HTR-8/SVneo (cell line): ENCODE measurements at places on chromosomes 1 and 21.

GRCh38 chr1:198156745-198157240, at the start of gene NEK7:
TSS of gene NEK7 (plus strand) at chr1:198156998. CDS start at chr1:198232581, 75,583 bp downstream.
- peak; percentile 79 for DNase-seq

GRCh38 chr1:11898086-11898785, 28.0 kb downstream of the KIAA2013 start:
- DNase-seq: no peak

DNA sequence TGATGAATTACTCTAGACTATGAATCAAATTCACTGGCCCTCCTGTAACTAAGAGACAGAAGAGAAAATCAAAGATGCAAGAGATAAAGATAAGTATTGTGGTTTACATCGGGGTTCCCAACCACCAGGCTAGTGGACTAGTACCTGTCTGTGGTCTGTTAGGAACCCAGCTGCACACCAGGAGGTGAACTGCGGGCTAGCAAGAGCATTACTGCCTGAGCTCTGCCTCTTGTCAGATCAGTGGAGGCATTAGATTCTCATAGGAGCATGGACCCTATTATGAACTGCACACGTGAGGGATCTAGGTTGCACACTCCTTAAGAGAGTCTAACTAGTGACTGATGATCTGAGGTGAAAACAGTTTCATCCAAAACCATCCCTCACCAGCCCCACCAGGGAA, 58.9 kb upstream of the DUSP10 start:
- no peak for DNase-seq

GRCh38 chr1:216332003-216332402, 91.2 kb downstream of the USH2A start:
- DNase-seq: no peak

- no peak for DNase-seq
Observed at GRCh38 chr1:76291737-76292136, 217.2 kb downstream of the ST6GALNAC3 start.

DNA sequence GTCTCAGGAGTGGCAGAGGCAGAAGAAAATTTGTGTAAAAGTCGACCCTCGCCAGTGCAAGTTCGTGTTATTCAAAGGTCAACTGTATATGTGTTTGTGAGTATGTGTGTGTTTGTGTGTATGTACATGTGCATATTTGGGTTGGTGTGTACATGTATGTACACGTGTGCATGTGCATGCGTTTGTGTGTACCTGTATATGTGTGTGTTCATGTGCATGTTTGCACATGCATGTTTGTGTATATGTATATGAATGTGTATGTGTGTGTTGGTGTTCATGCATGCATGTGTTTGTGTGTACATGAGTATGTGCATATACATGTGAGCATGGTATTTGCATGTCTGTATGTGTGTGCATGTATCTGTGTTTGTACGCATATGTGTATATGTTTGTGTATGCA, 21.7 kb upstream of the TENT5C start:
- no peak for DNase-seq

DNA sequence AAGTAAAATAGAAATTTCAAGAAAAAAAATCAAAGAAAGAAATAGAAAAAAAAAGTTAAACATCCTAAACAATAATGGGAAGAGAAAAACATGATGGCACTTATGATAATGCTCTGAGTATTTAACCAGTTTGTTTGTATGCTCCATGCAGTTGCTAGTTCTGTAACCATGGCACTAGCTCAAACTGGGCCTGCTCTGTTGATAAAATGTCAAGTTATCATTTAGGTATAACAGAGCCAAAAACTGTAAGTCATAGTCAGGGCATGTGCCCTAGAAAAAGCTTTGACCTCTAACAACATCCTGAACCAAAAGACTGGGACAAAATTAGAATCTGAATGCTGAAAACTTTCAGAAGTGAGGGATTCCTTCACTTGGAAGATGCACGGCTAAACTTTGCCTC, 148.9 kb downstream of the KCNT2 start:
- DNase-seq: no peak

DNA sequence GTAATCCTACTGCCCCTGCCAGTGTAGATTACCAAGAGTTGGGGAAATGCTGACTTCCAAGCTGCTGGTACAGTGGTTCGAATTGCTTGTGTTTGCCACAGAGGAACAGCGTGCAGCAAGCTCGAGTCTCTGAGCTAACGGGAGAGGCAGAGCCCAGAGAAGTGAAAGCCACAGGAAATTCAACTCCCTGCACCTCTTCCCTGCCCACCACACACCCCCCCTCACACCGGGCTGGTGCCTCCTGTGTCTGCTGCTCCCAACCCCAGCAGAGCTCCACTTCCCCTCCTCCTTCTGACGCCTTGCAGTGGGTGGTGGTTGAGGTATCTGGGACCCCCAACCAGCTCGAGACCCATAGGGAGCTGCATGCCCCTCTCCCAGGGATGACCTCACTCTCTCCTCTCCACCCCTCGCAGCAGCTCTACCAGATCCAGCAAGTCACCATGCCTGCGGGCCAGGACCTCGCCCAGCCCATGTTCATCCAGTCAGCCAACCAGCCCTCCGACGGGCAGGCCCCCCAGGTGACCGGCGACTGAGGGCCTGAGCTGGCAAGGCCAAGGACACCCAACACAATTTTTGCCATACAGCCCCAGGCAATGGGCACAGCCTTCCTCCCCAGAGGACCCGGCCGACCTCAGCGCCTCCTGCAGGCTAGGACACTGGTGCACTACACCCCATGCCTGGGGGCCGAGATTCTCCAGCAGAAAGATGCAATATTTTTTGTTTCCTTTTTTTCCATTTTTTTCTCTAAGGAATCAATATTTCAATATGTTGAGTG, 13.1 kb upstream of the KCNQ4 start:
- DNase-seq: no peak

DNA sequence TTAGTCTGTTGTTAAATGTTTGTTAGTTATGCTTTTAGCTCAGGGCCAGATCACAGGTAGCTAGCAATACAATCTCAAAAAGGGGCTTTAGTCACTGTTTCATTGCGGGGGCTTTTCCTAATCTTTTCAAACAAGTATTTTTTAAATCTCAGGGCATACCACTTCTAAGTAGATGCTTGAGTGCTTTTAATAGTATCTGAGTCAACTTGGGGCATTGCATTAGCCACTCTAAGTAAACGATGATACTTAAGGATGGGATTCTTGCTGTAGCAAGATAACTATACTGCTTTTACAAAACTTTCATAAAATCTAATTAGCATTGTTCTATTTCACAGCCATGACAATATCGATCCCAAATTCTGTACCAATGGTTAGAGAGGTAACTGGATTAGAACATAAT, 11.6 kb downstream of the CDC42BPA start:
- DNase-seq: no peak

- DNase-seq: no peak
Observed at GRCh38 chr1:58084266-58084665, 462.3 kb downstream of the OMA1 start.

DNA sequence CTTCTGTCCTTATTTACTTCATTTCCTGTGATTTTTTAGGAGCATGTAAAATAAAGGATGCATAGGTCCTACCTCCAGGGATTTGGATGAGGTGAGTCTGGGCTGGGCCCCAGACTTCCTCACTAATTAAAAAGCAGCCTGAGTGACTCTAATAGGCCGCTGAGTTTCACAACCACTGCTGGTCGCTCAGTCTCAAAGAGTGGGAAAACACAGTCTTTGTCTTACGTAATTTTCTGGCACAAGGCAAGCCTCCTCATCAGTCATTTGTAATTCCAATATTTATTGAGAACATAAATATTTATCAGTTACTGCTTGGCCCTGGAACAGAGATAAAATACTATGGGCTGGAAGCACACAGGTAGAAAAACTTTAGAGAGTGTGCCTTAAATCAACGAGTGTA, 195.4 kb upstream of the RUNX1 start:
- DNase-seq: no peak

DNA sequence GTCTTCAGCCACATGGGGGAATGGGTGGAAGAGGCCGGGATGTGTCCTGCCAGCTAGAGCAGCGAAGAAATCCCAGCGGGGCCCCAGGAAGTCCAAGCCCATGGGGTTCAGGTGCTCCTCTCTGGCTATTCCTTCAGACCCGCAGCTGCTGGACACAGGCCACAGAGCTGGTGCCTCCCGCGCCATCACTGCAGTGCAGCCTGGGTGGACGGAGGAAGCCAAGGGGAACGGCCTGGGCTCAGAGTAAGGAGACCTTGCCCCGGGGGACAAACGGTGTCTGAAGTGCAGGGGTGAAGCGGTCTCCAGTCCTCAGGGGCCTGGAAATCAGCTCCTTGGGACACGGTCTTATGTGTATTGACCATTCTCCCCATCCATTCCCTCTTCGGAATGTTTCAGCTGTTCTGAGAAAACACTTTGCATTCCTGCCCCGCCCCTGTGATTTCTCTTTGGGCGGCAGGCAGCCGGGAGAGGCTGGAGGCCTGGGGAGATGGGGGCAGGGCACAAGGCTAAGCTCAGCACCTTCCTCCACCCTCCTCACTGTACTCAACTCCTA, 18.4 kb downstream of the MTHFR start:
- DNase-seq: no peak

- no peak for DNase-seq
Observed at GRCh38 chr1:78165816-78166215, 120.0 kb downstream of the GIPC2 start.

GRCh38 chr1:160078512-160079195, 2.7 kb upstream of the KCNJ9 start:
- peak; percentile 37 for DNase-seq

- no peak for DNase-seq
Observed at GRCh38 chr1:10569531-10569930, 94.8 kb downstream of the PEX14 start.

GRCh38 chr21:39840373-39841097, 26.7 kb upstream of the PCP4 start:
- DNase-seq: no peak

GRCh38 chr1:114010433-114011184, 31.3 kb downstream of the OLFML3 start:
- DNase-seq: no peak

DNA sequence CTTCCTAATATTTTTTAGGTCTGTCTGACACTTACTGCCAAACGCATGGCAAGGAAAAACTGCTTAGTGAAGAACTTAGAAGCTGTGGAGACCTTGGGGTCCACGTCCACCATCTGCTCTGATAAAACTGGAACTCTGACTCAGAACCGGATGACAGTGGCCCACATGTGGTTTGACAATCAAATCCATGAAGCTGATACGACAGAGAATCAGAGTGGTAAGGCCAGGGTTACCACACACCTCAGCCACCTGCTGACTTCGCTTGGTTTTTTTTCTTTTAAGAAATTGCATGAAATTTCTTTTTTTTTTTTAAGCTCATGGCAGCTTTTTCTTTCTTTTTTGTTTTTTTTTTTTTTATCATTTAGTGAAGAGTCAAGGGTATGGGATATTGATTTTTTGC, 17.2 kb downstream of the ATP1A1 start:
- DNase-seq: no peak

GRCh38 chr1:81598623-81599022, 202.1 kb upstream of the ADGRL2 start:
- DNase-seq: no peak

GRCh38 chr1:165592945-165593823, 37.9 kb upstream of the MGST3 start:
- DNase-seq: peak; percentile 53

DNA sequence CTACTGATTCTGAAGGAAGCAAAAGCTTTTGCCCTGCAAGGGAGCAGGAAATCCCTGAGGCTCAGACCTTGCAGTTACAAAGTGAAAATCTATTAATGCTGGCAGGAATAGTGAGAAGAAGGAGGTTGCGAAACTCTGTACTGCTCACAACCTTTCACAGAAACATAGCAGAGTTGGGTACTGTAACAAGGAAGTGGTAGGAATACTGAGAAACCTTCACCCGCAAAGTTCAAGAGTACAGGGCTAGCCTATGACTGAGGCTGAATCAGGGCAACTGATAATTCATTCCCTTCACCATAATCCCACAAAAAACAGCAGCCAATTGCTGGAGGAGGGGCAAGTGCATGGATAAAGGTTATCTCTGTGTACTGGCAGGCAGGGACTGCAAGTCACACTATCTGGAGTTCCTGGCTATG, 23.9 kb upstream of the KCTD3 start:
- DNase-seq: no peak

DNA sequence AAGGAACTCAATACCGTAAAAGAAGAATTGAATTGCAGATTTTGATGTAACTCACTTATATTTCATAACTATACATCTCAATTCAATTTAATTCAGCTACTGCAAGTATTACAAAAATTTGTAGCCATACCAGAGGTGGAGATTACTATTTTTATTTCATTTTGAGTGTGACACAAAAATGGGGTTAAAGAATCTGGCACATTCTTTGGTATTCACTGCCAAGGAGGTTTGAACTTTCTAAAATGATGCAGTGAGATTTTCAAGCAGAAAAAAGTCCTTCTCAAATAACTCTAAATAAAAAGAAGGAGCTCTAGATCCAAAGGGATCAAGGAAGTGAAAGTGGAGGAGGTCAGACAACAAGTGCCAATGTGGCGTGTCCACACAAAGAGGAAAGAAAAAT, 569.0 kb downstream of the DPYD start:
- DNase-seq: no peak

- DNase-seq: peak; percentile 65
Observed at GRCh38 chr1:233440951-233441401, 113.5 kb downstream of the MAP3K21 start.

DNA sequence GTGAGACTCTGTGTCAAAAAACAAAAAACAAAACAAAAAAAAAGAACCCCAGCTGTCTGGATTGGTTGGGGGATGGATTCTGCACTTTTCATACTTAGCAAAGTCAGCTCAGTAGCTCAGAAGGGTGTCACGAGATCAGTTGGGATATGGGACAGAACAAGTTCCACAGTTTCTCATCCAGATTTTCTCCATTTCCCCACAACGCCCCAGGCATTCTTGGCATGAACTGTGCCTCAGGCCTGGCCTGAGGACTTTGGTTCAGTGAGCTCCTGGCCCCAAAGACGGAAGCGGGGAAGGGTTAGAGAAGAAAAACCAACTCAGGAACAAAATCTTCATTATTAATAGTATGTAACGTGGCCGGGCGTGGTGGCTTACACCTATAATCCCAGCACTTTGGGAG, 1.9 kb downstream of the AKR7A2 start:
- DNase-seq: no peak

GRCh38 chr1:170296642-170297041, 150.9 kb downstream of the NTMT2 start:
- DNase-seq: no peak

DNA sequence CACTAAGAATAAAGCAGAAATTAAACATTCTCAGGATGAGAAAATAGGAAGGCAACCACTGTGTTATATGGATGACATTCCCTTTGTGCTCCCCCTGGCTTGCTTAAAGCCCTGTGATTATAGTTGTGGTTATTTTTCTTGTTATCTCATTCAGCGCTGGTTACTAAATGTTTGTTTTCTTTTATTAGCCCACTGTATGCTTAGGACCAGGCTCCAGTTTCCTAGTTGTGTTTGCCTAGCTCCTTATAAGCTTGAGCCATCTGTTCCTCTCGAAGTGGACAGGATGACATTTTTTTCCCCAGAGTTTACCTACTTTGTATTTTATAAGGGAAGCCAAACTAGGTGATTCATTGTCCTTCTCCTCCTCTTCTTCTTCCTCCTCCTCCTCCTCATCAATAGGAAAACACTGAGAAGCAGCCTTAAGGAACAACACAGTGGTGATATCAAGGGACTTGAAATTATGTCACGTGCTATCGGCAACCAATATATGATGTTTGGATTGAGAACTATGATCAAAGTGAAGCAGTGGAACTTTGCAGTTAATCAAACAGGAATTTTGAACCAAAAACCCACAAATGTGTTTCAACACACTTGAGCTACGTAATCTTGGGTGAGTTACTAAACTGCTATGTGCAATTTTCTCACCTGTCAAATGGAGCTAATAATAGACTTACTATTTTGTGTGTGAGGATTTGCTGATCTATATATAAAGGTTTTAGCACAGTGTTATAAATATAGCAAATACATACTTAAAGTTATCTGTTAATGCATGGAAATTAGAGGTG, 35.1 kb upstream of the RGS7 start:
- DNase-seq: no peak
